8988T (cell line): ENCODE measurements at places on chromosomes 7 and 10.

DNA sequence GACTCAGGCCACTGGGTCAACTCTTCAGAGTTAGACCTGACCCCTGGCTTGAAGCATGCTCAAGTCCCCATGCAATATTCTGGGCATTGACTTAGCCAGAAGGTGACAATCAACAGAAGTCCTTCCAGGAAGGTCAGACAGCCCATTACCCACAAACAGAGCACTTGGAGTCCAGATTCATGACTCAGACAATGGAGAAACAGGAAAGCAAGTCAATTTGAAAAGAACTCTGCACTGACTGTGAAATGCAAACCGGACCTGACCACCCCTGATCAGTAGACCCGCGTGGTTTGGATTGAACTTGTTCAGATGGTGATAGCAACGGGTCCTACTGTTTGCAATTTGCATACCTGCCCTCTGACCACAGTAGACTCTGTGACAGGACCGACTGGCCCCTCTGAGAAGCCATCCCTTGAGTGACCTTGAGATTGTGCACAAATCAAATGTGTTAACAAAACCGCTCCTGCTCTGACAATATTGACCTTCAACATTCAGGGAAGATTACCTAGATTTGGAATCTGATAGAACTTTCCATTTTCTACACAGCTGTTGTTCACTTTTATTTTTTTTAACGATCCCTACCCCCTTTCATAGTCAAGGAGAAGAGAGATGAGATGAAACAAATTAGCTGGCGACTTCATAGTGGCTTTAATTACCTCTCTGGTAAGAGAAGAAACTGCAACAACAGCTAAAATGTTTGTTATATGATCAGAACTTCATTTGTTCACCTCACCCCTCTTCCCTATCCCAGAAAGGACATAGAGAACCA, 138.7 kb downstream of the NRP1 start:
- DNase-seq, result no peak

GRCh38 chr7:111495173-111495810, 67.0 kb downstream of the IMMP2L start:
- no peak for DNase-seq

DNA sequence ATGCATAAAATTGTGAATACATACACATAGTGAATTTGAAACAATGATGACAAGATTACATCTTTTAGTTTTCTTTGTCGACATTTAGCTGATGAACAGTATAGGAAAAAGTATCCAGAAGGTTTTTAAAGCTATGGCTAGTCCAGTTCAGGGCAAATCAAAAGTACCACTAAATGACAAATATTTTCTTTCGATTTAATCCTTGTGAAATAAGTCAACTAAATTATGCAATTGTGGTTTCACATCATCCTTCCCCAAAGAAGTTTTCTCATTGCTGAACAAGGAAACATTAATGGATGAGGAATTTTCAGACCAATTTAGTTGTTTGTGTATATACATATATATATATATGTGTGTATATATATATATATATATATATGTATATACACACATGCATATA, 774.0 kb downstream of the DNAJB9 start:
- no peak for DNase-seq

- no peak for DNase-seq
Measured at GRCh38 chr7:137328373-137329120, 15.0 kb downstream of the PTN start.

DNA sequence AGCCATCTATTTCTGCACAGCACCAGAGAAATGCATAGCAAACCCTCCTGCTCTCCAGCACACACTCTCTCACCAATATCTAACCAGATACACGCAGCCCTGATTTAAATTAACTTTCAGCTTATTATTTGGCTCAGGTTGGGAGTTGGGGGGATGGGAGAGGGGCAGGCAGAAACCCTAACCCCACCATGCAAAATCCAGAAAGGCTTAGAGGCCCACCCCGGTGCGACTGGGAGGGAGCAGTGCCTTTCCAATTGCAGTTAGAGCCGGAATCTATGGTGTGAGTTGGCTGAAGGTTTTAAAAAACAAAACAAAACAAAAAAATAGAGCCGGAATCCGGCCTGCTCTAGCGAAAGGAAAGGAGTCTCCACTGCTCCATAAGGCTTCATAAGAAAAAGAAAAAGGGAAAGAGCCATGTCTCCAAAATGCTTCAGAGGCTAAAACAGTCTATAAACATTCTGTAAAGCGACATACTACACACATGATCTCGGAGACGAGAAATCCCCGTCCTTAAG, 2.9 kb downstream of the IGF2BP3 start:
- DNase-seq, result no peak

DNA sequence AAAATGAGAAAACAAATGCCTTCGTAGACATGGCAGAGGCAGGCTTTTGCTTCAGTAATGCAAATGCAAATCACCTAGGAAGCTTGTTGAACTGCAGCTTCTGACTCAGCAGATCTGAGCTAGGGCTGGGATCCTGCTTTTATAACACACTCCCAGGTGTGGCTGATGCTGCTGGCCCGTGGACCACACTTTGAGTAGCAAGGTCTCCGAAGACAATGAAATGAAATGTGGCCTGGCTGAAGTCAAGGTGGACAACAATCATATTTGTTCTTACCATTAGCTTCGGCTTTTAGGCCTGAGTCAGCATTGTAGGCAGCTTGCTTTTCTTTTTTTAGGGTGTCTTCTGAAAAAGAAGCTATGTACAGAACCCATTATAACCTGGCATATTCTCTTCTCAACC, 26.3 kb downstream of the COL17A1 start:
- no peak for DNase-seq

DNA sequence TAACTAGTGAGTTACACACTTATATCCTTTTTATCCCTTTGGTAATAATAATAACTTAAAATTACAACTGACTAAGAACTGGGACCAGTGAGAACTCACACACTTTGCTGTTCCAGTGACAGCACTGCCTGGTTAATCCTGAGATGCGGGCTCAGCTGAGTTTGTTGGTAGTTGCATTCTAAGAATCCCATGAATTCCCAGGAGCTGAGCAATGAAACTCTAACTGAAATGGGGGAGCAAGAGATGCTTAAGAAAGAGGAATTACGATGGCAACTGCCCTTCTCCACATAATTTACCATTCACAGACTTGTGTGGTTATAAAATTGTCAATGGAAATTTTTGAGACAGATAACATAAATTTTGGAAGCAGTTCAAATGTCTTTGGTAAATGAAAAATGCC, 659.4 kb downstream of the MAGI2 start:
- DNase-seq, result no peak
